ENCODE measurements at places on chromosomes 16 and 17.

GRCh38 chr17:34222722-34223497 is 32.2 kb upstream of the CCL2 start:
- no peak overlapping the region for H3K27ac ChIP-seq
- H3K4me1 ChIP-seq: peaks cover 9% of the 10 kb centered on the region
- peaks cover 23% of the 10 kb centered on the region for H3K27me3 ChIP-seq
- DNase-seq: no peak
- no peak overlapping the region for H3K4me3 ChIP-seq
- no peaks in the 10 kb centered on the region for H3K36me3 ChIP-seq

GRCh38 chr16:801584-802363 is 1.2 kb upstream of the GNG13 start:
- no peak overlapping the region for H3K27ac ChIP-seq
- H3K4me3 ChIP-seq: no peak overlapping the region
- no peaks in the 10 kb centered on the region for H3K36me3 ChIP-seq
- H3K27me3 ChIP-seq: peaks cover 55% of the 10 kb centered on the region

- no peak overlapping the region for H3K4me3 ChIP-seq
- H3K27me3 ChIP-seq: no peaks in the 10 kb centered on the region
- H3K27ac ChIP-seq: peak overlapping the region; percentile 73
- H3K4me1 ChIP-seq: peaks cover 31% of the 10 kb centered on the region
- peaks cover 10% of the 10 kb centered on the region for H3K36me3 ChIP-seq
Observed at GRCh38 chr16:70747703-70748631, 53.0 kb downstream of the VAC14 start.

DNA sequence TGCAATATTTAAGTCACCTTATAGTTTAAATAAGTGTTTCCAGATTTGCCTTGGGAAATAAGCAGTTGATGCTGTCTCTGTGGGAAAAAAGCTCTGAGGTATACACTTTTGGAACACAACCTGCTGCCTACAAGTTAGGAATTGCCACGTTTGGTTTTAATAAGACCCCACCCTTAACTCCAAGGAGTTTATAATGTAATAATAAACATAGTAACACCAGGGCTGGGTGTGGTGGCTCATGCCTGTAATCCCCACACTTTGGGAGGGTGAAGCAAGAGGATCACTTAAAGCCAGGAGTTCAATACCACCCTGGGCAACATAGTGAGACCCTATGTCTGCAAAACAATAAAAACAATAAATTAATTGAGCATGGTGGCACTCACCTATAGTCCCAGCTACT is 15.9 kb upstream of the SMG1 start:
- no peaks in the 10 kb centered on the region for H3K4me1 ChIP-seq
- H3K4me3 ChIP-seq: no peak overlapping the region

- no peaks in the 10 kb centered on the region for H3K27me3 ChIP-seq
- no peak overlapping the region for H3K27ac ChIP-seq
- no peak for DNase-seq
Observed at GRCh38 chr16:57742543-57742942, 7.0 kb downstream of the KATNB1 start.

DNA sequence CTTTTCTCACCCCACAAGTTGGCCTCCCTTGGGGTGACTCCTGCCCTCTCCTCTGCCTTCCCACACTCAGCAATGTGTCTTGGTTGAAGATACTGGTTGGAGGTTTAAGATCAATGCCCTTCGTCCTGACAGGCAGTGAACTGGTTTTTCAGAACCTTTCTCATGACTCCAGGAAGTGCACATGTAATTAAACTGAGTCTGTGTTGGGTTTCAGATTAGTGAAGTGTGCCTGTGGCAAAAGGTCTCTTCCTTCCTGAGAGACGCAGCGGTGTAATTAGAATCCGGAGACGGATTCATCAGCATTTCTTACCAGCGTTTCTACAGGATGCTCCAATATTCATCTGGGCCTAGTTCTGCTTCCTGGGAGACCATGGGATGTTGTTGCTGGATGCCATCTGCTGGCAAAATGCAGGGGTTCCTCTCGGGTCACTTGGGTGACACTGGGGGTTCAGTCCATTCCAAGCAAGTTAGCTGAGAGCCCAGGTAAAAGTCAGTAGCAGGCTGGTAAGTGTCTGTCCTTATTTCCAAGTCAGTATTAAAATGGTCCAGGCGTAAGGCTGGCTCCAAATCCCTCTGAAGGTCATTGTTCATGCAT is 233.3 kb downstream of the XYLT1 start:
- no peak overlapping the region for H3K27ac ChIP-seq
- DNase-seq: no peak
- no peak overlapping the region for H3K4me3 ChIP-seq

GRCh38 chr17:77061669-77062068 is 79.1 kb upstream of the SEC14L1 start:
- H3K4me1 ChIP-seq: peaks cover 14% of the 10 kb centered on the region
- DNase-seq: no peak
- peaks cover 9% of the 10 kb centered on the region for H3K27me3 ChIP-seq
- no peak overlapping the region for H3K4me3 ChIP-seq

DNA sequence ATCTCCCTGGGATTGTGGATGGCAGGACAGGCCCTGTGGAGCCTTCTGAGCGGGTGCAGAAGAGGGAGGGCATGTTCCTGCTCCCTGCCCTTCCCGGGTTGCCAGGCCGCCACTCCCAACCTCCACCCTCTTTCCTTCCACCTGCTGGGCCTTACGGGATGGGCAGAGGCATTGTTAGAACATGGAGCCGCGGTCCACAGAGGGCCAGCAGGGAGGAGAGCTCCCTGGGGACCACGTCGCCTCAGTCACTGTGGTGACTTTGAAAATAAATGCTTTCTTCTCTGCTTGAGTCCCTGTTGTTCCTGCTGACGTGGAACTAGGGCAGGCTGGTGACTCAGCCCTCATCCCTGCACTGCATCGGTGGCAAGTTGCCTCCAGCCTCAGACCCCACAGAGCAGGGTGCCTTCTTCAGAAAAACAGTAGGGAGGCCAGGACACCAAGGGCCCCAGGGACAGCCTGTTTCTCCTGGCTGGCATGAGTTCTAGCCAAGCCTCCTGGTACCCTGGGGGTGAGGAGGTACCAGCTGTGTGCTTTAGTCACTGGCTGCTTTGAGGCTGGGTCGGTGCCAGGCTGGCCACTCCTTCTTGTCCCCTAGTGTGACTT is 224.9 kb downstream of the SEC14L1 start:
- H3K4me3 ChIP-seq: no peak overlapping the region
- H3K27ac ChIP-seq: peak overlapping the region; percentile 40
- peaks cover 52% of the 10 kb centered on the region for H3K4me1 ChIP-seq

DNA sequence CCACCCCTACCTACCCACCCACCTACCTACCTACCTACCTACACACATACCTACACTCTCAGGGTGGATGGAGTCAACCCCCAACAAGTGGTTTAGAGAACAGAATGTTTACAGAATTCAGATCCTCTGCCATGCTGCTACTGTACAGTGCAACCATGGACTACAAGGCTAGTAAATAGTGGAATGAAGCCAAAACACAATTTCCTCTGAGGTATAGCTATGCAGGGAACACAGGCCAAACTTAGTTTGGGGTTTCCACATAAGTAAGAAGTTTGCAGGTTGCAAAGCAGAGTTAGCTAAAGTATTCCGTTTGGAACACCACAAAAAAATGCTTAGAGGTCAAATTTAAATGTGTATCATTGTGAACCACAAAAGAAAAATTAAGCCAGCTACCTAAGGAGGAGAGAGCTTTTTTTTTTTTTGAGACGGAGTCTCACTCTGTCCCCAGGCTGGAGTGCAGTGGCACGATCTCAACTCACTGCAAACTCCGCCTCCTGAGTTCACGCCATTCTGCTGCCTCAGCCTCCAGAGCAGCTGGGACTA is 2.7 kb upstream of the AP1G1 start:
- no peaks in the 10 kb centered on the region for H3K27me3 ChIP-seq
- no peak for DNase-seq
- H3K4me3 ChIP-seq: no peak overlapping the region
- H3K36me3 ChIP-seq: peaks cover 7% of the 10 kb centered on the region

GRCh38 chr17:1089915-1090314 is 89.9 kb downstream of the ABR start:
- H3K4me3 ChIP-seq: no peak overlapping the region
- no peak for DNase-seq
- peaks cover 5% of the 10 kb centered on the region for H3K36me3 ChIP-seq
- no peaks in the 10 kb centered on the region for H3K4me1 ChIP-seq

DNA sequence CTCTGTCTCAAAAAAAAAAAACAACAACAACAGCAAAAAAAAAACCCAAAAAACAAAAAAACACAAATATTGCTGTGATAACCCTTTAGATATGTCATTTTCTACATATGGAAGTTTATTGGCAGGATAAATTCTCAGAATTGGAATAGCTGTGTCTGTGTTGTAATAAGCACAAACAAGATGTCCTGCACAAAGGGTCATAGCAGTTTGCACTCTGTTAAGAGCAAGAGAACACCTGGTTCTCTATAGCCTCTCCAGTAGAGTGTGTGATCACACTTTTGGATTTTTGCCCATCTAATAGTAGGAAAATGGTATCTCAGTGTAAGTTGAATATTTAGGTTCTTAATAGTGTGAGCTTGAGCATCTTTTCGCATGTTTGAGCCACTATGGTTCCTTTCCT is 60.4 kb downstream of the USP43 start:
- no peaks in the 10 kb centered on the region for H3K4me1 ChIP-seq
- peaks cover 18% of the 10 kb centered on the region for H3K36me3 ChIP-seq
- no peak for DNase-seq
- H3K27ac ChIP-seq: no peak overlapping the region

DNA sequence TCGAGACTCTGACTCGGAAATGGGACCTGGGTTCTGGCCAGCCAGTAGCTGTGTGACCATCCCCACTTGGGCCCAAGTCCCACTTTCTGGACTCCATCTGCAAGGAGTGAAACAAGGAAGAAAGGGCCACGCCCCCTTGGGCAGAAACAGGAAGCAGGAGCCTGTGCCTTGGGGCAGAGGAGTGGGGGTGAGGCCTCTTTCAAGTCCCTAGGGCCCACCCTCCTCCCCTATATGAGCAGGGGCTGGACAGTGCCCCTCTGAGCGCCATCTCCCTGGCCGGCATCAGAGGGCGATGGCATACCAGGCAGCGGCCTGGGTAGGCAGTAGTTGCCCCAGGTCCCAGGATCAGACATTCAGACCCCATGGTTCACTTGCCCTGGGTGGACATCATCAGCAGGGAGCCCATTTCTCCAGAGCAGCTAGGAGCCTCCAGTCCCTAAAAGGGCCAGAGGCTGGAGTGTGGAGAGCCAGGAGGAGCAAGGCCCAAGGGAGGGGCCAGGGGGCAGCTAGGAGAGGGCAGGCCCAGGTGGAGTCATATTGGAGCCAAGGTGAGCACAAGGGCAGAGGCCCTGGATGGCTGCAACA is 7.1 kb downstream of the BCAR1 start:
- peaks cover 54% of the 10 kb centered on the region for H3K4me1 ChIP-seq
- peak overlapping the region; percentile 94 for H3K27ac ChIP-seq
- H3K36me3 ChIP-seq: peaks cover 5% of the 10 kb centered on the region
- no peaks in the 10 kb centered on the region for H3K27me3 ChIP-seq
- H3K4me3 ChIP-seq: peak overlapping the region; percentile 78

- H3K27me3 ChIP-seq: peaks cover 20% of the 10 kb centered on the region
- no peak overlapping the region for H3K27ac ChIP-seq
- H3K4me1 ChIP-seq: peaks cover 10% of the 10 kb centered on the region
- no peaks in the 10 kb centered on the region for H3K36me3 ChIP-seq
- DNase-seq: no peak
- no peak overlapping the region for H3K4me3 ChIP-seq
Observed at GRCh38 chr17:79046916-79047280, 22.9 kb downstream of the C1QTNF1 start.

GRCh38 chr16:58640949-58641348 is 11.3 kb upstream of the CNOT1 start:
- no peaks in the 10 kb centered on the region for H3K36me3 ChIP-seq
- no peak overlapping the region for H3K27ac ChIP-seq
- no peaks in the 10 kb centered on the region for H3K27me3 ChIP-seq
- no peak overlapping the region for H3K4me3 ChIP-seq
- peaks cover 6% of the 10 kb centered on the region for H3K4me1 ChIP-seq

DNA sequence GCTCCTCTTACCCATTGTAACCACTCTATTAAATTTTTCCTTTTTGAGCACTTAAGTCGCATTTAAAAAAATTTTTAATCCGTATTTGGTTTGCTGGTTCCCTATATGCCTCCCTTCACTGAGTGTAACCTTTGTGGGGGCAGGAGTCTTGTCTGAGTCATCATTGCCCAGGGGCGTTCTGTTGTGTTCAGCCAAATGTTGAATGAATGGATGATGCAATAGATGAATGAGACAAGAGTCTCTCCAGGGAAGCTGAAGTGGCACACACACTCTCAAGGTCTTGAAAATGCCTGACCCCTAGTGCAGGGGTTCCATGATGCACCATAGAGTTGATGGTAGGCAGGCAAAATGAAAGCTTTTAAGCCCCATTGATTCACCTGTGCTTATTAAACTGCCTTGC is 123.0 kb upstream of the RBFOX1 start:
- H3K27me3 ChIP-seq: peaks cover 3% of the 10 kb centered on the region
- H3K36me3 ChIP-seq: no peaks in the 10 kb centered on the region
- H3K4me1 ChIP-seq: no peaks in the 10 kb centered on the region
- no peak overlapping the region for H3K4me3 ChIP-seq
- no peak overlapping the region for H3K27ac ChIP-seq
- no peak for DNase-seq

- H3K27ac ChIP-seq: no peak overlapping the region
- H3K4me3 ChIP-seq: no peak overlapping the region
- peaks cover 13% of the 10 kb centered on the region for H3K4me1 ChIP-seq
- DNase-seq: no peak
- peaks cover 3% of the 10 kb centered on the region for H3K36me3 ChIP-seq
Observed at GRCh38 chr17:73436954-73437353, 125.2 kb upstream of the CDC42EP4 start.

GRCh38 chr17:55420067-55420775 is 1.4 kb downstream of the MMD start:
- peak overlapping the region; percentile 70 for H3K27ac ChIP-seq
- H3K4me3 ChIP-seq: peak overlapping the region; percentile 91
- peaks cover 9% of the 10 kb centered on the region for H3K27me3 ChIP-seq
- no peak for DNase-seq
- H3K4me1 ChIP-seq: peaks cover 25% of the 10 kb centered on the region

DNA sequence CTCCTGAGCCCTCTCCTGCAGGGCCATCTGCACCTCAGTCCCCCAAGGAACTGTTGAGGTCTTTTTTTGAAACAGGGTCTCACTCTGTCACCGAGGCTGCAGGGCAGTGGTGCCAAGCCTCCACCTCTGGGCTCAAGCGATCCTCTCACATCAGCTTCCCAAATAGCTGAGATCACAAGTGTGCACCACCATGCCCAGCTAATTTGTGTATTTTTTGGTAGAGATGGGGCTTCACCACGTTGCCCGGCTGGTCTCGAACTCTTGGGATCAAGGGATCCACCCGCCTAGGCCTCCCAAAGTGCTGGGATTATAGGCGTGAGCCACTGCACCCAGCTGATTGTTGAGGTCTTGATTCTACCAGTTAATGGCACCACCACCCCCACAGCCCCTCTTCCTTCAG is 27.9 kb upstream of the ENDOV start:
- DNase-seq: no peak
- H3K27me3 ChIP-seq: no peaks in the 10 kb centered on the region
- H3K4me1 ChIP-seq: no peaks in the 10 kb centered on the region
- H3K36me3 ChIP-seq: peaks cover 16% of the 10 kb centered on the region

GRCh38 chr16:86992587-86992986 is 324.6 kb downstream of the C16orf95 start:
- peaks cover 57% of the 10 kb centered on the region for H3K4me1 ChIP-seq
- H3K27ac ChIP-seq: no peak overlapping the region
- H3K4me3 ChIP-seq: no peak overlapping the region
- H3K36me3 ChIP-seq: no peaks in the 10 kb centered on the region
- H3K27me3 ChIP-seq: peaks cover 74% of the 10 kb centered on the region

All from type B pancreatic cell (in vitro differentiated cells).